ENCODE measurements at places on chromosomes 4 and X.

DNA sequence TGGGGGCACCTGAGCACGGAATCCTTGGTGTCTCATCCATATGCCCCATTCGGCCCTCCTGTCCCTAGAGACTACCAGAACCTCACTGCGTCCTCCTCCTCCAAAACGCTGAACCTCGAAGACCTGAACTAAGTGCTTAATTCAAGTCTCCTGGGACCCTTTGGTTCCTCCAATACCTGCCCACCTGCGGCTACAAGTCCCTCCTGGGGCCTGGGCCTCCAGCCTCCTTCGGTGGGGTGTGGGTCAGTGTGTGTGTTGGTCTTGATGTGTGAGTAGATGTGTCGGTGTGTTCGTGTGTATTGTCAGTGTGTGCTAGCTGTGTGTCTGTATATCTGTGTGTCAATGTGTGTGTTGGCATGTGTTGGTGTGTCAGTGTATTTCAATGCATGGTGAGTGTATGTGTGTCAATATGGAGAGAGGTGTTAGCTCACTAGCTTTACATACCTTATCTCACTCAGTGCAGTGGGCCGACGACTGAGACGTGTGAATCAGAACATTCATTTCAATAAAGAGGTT, 2.6 kb upstream of the SEPTIN6 start:
- DNase-seq = no peak

DNA sequence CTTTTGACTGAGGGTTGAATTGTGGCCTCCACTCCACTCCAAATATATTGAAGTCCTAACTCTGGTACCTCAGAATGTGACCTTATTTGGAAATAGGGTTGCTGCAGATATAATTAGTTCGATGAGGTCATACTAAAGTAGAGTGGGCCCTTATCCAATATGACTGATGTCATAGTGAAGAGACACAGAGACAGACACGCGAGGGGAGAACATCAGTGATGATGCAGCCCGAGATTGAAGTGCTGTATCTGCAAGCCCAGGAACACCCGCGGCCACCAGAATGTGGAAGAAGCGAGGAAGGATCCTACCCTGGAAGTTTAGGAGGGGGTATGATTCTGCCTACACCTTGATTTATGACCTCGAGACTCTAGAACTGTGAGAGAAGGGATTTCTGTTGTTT, 279.0 kb downstream of the ANKRD50 start:
- DNase-seq = peak; percentile 50

DNA sequence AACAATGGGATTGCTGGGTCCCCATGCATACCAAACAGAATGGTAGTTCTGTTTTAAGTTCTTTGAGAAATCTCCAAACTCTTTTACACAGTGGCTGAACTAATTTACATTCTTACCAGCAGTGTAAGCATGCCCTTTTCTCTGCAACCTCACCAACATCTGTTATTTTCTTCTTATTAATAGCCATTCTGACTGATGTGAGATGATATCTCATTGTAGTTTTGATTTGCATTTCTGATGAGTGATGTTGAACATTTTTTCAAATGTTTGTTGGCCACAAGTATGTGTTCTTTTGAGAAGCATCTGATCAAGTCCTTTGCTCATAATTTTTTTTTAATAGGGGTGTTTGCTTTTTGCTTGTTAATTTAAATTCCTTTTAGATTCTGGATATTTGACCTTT, 41.2 kb upstream of the ZMAT1 start:
- DNase-seq = no peak

DNA sequence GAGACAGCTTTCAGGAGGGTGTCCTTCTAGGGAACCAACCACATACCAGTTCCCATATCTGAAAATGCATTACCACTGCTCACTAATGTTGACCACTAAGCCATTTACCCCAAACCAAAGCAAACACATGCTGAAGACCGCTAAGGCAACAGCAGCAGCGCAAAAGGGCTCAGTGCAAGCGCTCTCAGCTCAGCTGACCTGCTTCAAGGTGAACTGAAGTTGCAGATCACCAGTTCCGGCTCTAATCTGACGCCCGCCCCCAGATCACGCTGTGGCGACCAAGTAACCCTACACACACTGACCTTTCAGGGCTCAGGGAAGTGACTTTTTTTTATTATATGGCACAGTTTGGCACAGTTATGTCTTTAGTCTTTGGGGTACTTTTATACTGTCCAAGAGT, 5.8 kb downstream of the MECP2 start:
- no peak for DNase-seq

- no peak for DNase-seq
These were observed 19.7 kb upstream of the PPP2R2C start for GRCh38 chr4:6492027-6492590.

- DNase-seq = no peak
These were observed 46.4 kb downstream of the CPLX1 start for GRCh38 chr4:779555-779954.

DNA sequence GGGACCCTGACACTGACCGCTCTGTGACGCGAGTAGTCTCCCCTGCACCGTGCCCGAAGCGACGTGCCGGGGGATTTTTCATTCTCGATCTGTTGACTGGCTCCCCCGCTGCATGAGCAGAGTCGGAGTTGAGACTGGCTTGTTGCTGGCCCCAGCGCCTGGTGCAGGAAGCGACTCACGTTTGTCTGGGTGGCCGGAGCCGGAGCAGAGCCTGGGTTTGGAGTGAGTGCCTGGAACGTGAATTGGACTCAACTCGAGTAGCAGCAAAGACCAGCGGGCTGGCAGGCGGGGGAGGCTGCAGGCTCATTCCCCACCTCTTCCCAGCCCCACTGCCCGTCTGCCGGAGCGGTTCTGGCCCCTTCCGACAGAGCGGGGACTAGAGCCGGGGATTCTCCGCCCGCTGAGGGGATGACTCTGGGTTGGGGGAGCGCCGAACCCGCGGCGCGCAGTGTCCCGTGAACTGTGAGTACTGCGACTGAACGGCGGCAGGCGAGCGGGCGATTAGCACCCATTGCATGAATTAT, 554 bp downstream of the PCDH7 start:
- peak; percentile 54 for DNase-seq

DNA sequence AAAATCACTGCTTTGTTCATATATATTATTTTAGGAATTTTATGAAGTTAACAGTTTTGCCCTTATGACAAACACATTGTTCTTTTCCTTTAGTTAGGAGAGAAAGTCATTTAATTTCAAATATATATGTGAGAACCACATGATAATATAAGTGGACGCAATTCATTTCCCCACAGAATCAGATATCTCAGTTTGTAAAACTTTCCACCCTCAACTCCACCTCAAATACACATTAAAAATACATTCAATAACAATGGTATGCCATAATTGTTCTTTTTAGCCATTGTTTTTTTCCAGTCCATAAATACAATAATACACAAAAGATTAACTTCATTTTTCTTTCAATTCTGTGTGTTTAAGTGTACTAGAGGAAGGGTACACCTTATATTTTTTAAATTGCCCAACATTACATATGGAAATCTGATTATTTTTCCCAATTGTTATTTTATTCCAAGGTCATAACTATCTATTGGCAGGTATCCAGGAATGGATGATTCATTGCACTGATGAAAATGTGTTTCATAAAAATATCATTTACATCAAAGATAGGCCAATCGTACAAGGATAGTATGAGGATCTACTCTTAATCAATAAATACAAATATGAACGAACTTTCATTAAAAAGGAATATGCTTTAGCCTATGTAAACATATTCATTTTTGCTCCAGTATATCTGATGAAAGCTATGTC, 125.0 kb downstream of the PPP3CA start:
- peak; percentile 50 for DNase-seq

DNA sequence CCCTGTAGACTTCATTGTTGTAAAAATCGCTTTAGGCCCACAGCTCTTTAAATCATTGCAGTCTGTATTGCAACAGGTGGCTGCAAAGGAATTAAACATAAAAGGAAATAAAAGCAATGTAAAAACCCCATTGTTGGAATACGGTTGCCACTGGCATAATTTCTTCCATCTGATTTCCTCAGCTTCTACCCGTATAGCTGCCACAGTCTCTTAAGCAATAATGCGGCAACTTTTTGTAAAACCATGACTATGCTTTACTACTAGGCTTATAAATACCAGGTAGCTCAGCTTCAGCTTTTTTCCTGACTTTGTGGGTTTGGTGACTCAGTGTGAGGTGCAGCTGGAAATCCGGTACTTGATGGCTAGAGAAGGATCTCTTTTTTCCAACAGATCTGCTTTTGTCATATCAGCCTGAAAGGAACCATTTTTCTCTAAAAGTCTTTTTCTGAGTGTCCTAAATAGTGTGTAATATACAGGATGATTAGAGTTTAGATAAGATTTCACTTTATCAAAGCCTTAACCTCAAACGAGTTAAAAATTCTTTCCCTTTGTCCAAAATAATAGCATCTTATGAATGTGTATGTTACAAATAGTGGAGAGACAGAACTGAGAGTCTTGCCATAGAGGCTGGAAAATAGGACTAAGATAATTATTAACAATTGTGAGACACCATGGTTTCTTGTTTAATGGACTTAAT, 268.0 kb downstream of the ADGRL3 start:
- DNase-seq = peak; percentile 84

DNA sequence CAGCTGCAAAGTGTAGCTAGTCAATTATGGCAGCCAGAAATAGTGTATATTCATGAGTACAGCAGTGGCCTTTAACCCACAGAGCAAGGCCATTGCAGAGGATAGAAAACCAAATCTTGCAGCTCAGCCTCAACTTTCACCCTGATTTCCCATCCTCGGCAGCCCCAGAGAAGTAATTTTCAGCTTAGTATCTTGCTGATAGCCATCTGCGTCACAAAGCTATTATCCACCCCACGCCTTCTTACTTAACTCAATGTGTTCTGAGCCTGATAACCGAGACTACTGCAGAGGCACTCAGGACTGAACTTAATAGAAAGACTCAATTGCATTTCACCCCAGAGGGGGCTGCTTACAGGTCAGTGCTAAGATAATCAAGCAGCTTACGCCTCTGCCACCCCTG, 174.5 kb upstream of the MAOA start:
- no peak for DNase-seq

DNA sequence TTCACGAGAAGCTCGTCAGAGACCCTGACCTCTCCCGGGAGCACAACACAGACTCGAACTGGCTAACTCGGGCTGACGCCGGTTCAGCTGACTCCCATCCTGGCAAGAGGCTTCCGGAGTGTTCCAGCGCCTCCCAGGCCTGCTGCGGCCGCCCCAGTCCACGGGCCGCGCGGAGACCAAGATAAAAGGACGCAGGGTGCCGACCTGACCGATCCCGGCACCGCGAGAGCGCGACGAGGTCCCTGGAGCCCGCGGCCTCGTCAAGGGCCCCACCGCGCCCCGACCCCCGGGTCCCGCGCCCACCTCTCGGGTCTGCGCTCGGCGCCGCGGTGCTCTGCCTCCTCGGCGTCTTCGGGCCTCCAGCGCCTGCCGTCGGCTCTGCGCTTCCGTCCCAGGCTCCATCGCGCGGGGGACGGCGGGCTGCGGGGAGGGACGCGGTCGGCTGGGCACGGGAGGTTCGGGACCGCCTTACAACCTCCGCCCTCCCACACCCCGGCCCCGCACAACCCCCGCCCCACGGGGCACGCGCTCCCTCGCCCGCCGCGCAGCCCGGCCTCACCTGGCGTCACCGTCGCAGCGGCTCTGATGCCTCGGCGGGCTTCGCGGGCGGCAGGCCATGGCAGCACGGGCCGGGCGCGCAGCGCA, 426 bp downstream of the SLBP start:
- DNase-seq = peak; percentile 76

GRCh38 chr4:94453391-94453963, 1.7 kb downstream of the PDLIM5 start:
- DNase-seq = no peak

- no peak for DNase-seq
These were observed 494.1 kb downstream of the INPP4B start for GRCh38 chr4:142351958-142352357.

- DNase-seq = no peak
These were observed 413.3 kb downstream of the MID1IP1 start for GRCh38 chrX:39214387-39215126.

GRCh38 chrX:44514272-44514671, 28.4 kb downstream of the FUNDC1 start:
- no peak for DNase-seq

DNA sequence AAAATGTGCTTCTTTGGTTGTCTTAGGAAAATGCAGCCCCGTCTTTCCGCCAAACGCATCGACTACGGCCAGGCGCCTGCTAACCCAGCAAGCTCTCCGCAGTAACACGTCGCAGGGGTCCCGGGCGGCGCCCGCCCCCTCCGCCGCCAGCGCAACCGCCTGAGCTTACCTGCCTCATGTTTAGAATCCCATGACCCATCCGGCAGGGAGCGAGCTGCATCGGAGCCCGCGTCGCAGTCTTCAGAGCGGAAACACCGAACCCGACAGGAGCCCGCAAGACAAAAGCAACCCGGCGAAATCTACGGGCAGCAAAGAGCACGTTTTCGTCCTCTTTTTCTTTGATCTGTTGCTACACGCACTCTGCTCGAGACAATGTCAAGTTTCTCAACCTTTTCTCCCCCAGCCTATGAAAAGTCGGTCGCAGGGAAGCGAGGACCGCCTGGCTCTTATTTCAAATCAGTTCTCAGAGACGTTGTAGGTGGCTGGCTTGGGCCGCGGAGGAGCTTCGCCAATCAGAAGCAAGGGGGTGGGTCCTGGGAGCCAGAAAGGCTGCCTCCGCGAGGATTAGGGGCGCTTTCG, at the start of gene MID1:
Gene MID1 (minus strand): TSS at position 465 of the 579 bp plus-strand sequence. CDS start 53,038 bp downstream, outside the sequence.
- peak; percentile 90 for DNase-seq

DNA sequence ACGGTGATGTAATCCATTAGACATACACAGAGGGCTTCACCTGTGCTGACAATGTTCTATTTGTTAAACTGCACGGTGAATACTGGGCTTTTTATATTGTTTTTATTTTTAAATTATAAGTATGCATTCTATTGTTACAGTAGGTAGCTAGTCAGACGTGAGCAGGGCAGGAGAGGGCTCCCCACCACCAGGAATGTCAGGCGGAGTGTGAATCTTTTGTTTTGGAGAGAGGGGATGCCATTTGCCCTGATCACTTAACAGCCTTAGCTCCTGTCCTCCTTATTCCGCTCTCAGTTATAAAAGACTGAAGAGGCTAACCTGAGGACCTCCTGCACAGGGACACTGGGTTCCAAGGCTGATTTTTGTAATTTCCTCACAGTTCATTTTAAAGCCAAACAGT, 151.6 kb upstream of the TAPT1 start:
- DNase-seq = no peak

- no peak for DNase-seq
These were observed 124.6 kb downstream of the CORIN start for GRCh38 chr4:47713129-47713834.

- peak; percentile 72 for DNase-seq
These were observed 8.4 kb downstream of the UBE2K start for GRCh38 chr4:39706334-39706733.

- DNase-seq = no peak
These were observed 8.3 kb upstream of the SLC10A6 start for GRCh38 chr4:86857341-86858052.

Data from iris pigment epithelial cell (primary cell).